ENCODE measurements at places on chromosomes 4 and X.

- no peak for DNase-seq
These were observed 872.1 kb downstream of the PCDH7 start for GRCh38 chr4:31592293-31592692.

DNA sequence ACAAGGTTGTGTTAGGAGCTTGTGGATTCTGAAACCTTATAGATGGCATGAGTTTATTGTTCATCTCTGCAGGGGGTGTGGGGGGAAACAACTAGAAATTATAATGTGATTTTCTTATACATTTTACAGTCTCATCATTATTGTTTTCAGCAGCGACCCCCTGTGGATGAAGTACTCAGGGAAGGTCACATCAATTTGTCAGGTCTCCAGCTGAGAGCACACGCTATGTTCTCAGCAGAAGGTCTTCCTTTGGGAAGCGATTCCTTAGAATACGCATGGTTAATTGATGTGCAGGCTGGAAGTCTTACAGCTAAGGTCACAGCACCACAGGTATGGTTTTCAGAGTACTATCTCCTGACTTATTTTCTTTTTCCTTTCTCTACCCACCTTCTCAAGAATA is 72.2 kb downstream of the BLTP1 start:
- DNase-seq: no peak

- no peak for DNase-seq
These were observed 63.3 kb downstream of the MOSPD2 start for GRCh38 chrX:14936561-14936960.

GRCh38 chr4:23888421-23889319 is 1.2 kb downstream of the PPARGC1A start:
- DNase-seq: no peak

- DNase-seq: no peak
These were observed 21.0 kb upstream of the BCORL1 start for GRCh38 chrX:129961180-129962083.

DNA sequence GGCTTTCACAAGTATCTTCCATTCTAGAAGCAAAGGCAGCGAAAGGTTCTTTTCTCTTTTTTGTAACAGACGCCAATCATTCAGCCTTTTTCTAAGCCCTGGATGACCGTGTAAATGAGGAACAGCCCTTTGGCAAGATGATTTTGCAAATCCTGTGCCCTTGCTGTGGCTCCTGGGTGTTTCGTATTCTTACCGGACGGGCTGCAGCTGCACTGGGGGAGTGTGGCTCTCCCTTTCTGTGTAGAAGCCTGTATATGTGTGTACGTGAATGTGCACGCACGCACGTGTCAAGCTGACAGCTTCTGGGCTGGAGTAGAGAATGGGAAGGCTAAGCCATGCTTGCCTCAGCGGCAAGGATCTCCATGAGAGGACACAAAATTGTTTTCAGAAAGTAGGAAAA is 8.2 kb downstream of the GRPEL1 start:
- DNase-seq: no peak

GRCh38 chr4:96630839-96631238 is 790.9 kb downstream of the PDHA2 start:
- DNase-seq: no peak

DNA sequence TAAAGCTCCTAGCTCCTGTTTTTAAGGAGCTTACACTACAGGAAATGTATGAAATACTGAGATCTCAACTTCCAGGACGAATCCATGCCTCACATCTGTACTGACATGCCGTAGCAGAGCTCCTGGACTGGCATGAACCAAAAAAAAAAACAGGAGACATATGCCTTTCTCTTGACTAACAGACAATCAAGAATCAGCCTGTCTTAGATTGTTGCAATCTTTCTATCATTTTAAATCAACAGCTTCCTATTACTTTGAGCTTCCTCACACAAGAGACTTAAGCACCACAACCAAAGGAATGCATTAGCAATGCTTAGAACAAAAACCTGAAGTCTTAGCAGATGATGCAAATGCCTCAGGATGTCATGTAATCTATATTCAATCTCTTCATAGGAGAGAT is 34.7 kb upstream of the AREG start:
- no peak for DNase-seq

GRCh38 chr4:20592663-20593062 is 107.6 kb upstream of the PACRGL start:
- DNase-seq: no peak

GRCh38 chr4:118979712-118980111 is 91.1 kb downstream of the SYNPO2 start:
- DNase-seq: no peak

DNA sequence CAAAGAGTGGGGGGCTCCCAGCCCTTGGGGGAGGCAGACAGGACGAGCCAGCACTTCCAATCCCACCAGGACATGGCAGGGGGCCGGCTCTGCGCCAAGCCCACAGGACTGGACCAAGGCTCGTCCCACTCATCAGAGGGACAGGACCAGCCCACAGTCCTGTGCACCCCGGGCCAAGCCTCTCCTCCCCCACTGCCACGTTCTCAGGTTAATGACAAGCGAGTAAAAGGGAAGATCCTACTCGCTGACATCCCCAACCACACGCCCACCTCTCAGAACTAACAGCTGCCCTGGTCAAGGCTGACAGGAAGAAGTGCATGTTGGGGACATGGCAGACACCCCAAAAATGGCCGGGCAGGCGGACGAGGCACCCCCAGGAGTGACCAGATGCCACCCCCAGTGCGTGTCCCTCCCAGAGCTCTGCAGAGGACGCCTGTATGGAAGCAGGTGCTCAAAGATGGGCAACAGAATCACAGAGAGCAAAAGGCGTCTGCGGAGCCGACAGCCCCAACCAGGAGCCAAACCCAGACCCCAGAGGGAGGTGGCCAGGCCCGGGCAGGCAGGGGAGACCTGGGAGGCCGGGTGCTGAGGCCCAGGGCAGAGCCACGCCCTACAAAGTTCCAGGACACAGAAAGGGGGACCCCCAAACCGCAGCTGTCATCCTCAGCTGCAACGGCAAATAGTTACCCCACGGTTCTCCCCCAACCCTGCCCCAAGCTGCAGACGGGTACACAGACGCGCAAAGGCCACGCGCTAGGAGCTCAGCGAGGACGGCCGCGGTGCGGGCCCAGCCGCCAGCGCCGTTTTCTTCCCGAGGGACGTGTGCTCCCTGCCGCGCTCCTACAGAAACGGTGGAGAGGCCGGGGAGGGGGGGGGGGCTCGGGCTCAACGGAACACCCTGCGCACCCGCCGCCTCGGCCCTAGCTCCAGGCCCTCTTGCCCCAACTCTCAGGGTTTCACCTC is 1.7 kb downstream of the CTBP1 start:
- DNase-seq: no peak

- DNase-seq: no peak
These were observed 255.0 kb upstream of the PITX2 start for GRCh38 chr4:110877778-110878370.

DNA sequence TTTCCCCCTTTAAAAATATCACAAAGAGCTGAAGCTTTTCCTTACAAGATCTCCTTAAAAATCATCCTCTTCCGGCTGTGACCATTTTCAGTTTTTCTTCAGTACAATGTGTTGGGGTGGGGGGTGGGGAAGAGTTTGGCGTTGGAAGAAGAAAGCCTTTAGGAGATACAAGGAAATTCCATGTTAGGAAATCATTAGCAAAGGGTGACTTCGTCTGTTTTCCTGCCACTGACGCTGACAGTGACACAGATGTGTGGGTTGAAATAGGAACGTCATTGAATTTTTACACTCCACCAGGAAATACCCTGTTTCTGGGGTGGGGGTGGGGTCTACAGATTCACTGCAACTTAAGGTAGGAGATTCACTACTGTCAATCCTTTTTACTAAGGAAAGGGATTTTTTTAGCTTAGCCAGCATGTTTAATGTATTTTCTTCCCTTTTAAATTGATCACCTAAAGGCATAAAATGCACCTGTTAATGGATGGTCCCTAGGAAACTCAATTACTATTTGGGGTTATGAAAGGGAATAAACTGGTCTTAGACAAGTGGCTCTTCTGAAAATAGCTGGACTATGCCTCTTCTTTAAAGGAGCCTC is 3.9 kb downstream of the MAMLD1 start:
- DNase-seq: peak; percentile 22

DNA sequence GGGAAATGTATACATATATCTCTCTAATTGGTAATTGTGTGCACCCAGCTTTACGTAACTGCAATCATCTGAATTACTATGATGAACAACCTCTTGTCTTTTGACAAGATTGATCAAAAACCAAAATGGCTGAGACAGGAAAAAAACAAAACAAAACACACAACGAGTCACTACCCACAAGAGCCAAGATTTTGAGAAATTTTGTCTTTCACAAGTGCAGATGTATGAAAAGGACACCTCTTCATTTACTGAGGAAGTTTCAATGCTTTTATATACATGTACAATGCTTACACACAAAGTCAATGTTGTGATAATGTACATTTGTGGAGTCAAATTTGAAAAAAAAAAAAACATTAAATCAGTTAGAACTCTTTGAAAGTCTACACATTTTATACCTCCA is 224.6 kb downstream of the SCFD2 start:
- DNase-seq: no peak
